Activated naive CD4-positive, alpha-beta T cell treated with anti-CD3 and anti-CD28 coated beads, Interleukin-2, amount 50 U/mL, for 72 hours (primary cell): ENCODE measurements at places on chromosomes 5 and 9.

DNA sequence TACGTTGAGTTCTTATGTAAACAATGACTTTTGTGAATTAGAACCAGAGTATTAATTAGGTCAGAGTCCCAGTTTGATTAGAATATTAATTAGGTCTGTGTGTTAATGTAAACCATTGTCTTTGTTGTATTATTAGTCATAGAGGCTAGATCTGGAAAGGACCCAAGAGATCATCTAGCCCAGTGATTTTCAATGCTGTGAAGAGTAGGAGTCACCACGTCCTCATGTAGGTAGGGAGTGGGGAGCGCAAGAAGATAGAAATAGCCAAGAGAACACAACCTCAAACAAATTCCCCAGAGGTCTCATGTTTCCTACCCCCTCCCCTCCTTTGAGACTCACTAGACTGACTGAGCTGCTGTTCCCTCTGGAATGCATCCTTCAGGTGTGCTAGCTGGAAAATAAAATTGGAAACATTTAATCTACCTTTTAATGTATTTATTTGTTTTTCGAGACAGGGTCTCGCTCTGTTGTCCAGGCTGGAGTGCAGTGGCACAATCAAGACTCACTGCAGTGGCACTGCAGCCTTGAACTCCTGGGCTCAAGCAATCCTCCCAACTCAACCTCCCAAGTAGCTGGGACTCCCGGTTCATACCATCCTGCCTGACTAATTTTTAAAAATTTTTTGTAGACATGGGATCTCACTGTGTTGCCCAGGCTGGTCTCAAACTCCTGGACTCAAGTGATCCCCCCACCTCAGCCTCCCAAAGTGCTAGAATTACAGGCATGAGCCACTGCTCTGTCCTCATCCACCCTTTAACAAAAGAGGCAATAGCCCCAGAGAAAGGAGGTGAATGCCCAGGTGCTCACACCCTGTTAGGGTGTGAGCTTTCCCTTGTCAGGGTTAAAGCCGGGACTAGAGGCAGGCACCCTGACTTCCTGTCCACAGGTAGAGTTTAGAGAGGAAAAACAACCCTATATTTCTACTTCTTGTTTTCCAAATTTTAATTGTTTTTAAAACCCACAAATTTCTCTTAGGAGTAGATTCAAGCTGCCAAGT, 92.9 kb downstream of the INIP start:
- DNase-seq: no peak

GRCh38 chr5:33890131-33891032, 1.4 kb downstream of the ADAMTS12 start:
- no peak for DNase-seq

- DNase-seq: no peak
These were observed 151.1 kb downstream of the ARL15 start for GRCh38 chr5:54159153-54159892.

DNA sequence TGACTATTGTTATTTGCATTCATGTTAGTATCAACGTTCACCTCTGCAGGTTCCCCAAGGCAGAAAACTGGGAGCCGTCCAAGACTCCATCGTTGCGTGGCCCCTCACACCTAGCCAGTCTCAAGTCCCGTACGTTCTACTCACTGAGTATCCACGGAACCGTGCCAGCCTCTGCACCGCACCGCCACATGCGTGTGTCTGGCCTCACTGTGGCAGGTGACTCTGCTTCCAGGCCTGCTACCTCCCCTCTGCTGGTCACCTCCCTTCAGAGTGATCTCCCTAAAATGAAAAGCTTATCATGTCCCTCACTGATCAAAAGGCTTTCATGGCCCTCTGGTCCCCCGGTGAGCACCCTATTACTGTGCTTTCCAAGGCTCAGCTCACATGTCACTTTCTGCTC, 108.1 kb downstream of the GABBR2 start:
- DNase-seq: no peak

DNA sequence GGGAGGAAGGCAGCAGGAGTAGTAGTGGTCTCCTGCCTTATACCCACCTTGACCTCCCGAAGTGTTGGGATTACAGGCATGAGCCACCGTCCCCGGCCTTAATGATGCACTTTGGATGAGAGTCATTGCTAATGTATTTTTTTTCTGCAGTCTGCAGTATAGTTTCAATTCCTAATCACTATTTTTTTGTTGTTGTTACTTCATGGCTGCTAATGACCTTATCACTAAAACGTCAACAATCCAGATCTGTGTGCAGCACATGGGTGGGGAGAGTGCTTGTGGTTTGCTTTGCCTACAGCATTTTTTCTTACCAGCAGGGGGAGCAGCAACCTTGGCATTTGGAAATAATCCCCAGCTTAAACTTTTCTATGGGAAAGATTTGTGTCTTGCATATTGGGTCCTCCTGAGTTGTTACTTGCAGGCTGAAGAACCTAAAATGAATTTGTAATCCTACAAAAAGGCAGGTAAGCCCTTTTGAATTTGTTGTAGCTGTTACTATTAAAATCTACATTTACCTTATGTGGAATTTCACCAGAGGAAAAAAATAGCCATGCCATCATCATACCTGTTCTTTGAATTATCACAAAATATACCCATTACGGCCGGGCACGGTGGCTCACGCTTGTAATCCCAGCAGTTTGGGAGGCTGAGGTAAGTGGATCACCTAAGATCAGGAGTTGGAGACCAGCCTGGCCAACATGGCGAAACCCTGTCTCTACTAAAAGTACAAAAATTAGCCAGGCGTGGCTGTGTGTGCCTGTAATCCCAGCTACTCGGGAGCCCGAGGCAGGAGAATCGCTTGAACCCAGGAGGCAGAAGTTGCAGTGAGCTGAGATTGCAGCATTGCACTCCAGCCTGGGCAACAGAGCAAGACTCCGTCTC, 6.3 kb upstream of the MED7 start:
- DNase-seq: no peak

DNA sequence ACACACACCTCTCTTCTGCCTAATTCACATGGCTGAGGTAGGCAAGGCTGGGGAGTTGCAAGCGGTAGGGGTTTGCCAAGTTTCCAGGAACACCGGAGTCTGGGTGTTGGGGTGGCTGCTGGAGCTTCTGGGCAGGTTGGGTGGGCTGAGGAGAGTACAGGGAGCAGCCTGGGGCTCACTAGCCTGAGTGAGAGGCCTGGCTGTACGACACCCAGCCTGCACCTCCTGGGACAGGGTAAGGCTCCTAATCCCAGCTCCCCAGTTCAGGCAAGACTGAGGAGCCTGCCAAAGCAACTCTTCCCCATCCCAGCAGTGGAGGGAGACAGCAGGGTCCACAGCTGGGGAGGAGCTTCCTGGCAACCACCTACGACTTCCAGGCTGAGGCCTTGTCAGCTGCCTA, 8.0 kb downstream of the SPAAR start:
- no peak for DNase-seq

DNA sequence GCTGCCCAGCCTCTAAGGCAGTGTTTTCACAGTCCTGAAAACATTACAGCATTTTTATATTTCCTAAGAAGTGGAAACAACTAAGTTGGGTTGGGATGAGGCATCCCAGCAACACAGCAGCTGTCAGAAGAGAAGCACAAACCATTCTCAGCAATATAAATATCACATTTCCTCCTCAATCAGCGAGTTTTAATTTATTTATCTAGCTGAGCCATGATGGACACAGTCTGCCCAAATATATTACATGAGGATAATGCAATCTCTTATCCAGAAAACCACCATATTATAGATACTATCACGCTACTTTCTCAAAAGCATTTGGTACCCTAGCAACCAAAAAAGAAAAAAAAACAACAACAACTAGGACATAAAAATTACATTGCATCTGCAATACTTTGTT, 158.5 kb downstream of the FSTL4 start:
- no peak for DNase-seq

DNA sequence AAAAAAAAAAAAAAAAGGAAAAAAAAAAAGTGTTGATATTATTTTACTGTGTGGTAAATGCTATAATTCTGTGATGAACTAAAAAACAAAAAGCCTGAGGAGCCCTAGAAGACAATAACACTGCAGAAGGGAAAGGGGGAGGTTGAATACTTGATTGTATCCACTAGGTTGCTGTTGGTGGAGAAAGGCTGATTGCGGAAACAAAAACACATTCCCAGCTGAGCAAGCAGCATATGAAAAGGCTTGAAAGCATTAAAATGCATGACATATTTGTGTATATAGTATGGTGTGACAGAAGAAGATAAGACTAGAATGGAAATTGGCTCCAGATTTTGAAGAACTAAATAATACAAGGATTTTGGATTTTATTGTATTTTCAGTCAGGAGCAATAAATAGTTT, 8.9 kb downstream of the RABGAP1 start:
- DNase-seq: no peak

- DNase-seq: no peak
These were observed 29.0 kb upstream of the C9orf72 start for GRCh38 chr9:27602142-27602861.

- DNase-seq: no peak
These were observed 415.2 kb upstream of the TRPC7 start for GRCh38 chr5:136780518-136780917.

GRCh38 chr5:6631441-6631840, 1.4 kb downstream of the NSUN2 start:
- DNase-seq: no peak

- DNase-seq: no peak
These were observed 1.1 kb downstream of the BAG1 start for GRCh38 chr9:33263131-33264002.

GRCh38 chr5:107766439-107766838, 95.7 kb upstream of the EFNA5 start:
- no peak for DNase-seq

DNA sequence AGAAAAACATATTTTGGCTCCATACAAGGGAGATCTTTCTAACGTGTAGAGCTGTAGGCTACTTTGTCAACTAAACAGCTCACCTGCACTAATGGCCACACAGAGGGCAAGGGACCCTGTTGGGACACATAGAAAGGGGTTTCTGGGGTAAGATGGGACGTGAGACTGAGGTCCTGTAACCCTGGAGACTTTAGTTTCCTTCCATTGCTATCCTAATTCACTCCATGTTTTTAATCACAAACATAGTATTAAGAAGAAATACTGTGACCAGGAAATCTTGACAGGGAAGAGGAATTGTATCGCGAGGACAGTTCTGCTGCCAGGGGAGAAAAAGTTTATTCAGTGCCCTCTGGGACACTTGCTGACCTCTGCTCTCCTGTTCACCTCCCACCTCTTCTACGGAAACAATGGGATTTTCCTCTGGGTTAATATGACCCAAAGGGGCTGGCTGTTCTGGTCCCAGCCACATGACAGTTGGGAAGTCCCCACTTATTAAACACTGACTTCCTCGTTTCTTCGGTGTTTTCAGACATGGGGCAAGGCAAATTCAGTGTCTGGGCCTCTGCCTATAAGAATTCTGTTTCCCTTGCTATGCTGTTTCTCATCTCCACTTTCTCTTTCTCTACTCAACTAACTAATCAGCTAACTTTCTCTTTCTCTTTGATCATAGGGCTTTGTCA, 106.9 kb upstream of the SEMA6A start:
- no peak for DNase-seq

- DNase-seq: no peak
These were observed 203.7 kb downstream of the ROR2 start for GRCh38 chr9:91746357-91746756.

DNA sequence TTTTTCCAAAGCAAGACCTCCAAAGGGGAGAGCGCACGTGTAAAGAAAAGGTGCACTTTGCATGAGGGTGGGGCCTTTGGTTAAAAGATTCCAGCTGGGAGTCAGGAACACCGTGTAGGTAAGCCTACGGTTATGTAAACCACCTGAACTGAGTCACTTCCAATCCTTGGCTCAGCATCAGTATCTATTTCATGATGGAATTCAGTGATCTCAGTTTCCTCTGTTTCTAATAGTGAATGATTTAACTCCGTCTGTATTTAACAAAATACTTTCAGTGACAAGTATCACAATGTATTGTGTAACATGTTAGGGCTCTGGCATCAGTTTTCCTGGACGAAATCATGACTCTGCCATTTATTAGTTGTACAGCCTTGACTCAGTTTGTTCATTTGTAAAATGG, 1.3 kb upstream of the SVEP1 start:
- DNase-seq: no peak

DNA sequence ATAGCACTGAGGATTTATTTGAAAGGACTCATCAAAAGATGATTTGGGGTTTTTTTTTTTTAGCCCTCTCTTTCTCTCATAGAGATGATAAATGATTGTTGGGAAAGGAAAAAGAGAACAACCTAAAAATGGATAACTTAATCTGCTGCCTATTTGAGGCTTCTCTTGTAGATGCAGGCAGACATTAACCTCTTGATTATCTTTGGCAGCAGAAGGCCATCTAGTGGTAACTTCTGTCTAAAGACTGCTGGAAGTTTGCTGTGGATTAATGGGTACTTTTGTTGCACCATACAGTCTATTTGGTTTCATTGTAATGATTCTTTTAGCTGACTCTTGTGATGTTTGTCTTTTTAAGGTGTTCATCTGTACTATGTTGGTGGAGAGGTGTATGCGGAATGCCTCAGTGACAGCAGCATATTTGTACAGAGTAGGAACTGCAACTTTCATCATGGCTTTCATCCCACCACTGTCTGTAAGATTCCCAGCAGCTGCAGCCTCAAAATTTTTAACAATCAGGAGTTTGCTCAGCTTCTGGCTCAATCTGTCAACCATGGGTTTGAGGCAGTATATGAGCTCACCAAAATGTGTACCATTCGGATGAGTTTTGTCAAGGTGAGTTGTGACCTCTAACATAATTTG, 18.8 kb downstream of the SMIM32 start:
- DNase-seq: no peak

GRCh38 chr5:121974261-121974660, 12.5 kb downstream of the SRFBP1 start:
- DNase-seq: no peak

DNA sequence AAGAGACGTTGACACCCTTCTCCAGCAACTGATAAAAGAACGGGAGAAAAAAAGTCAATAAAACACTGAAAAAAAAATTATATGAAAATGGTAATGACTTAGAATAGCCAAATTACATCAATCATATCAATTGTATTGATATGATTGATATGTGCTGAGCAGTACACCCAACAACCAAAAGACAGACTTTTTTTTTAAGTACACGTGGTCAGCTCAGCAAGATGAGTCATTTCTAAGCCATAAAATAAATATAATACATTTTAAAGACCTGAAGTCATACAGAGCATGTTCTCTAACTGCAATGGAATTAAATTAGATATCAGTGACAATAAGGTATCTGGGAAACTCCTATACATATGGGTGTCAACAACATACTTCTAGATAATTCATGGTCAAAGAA, 30.9 kb upstream of the OLFM1 start:
- no peak for DNase-seq

GRCh38 chr9:133126697-133127339, 5.8 kb upstream of the RALGDS start:
- DNase-seq: no peak

GRCh38 chr9:8492679-8493078, 693.1 kb upstream of the DMAC1 start:
- no peak for DNase-seq

DNA sequence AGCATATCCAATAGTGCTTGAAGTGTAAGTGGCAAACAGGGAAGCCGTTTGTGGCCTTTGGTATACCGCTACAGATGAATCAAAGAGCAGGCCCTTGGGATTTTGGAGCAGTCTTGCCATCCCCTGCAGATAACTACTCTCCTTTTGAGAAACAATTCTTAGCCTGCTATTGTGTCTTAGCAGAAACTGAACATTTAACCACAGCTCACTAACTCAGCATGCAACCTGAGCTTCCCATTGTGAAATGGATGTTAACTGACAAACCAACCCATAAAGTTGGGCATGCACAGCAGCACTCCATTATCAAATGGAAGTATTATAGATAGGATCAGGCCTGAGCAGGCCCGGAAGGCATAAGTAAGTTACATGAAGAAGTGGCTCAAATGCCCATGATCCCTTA, 315.3 kb upstream of the PTGER4 start:
- no peak for DNase-seq

GRCh38 chr5:57817001-57817453, 334.4 kb upstream of the ACTBL2 start:
- DNase-seq: no peak
